ENCODE measurements at places on chromosomes 1 and 21.

- H3K36me3 ChIP-seq, result no peaks in the 10 kb centered on the region
- no peak overlapping the region for H3K27ac ChIP-seq
- H3K27me3 ChIP-seq, result no peaks in the 10 kb centered on the region
- DNase-seq, result no peak
- no peaks in the 10 kb centered on the region for H3K4me1 ChIP-seq
- no peak overlapping the region for H3K4me3 ChIP-seq
These were observed 10.0 kb upstream of the OVAAL start for GRCh38 chr1:180548686-180549317.

DNA sequence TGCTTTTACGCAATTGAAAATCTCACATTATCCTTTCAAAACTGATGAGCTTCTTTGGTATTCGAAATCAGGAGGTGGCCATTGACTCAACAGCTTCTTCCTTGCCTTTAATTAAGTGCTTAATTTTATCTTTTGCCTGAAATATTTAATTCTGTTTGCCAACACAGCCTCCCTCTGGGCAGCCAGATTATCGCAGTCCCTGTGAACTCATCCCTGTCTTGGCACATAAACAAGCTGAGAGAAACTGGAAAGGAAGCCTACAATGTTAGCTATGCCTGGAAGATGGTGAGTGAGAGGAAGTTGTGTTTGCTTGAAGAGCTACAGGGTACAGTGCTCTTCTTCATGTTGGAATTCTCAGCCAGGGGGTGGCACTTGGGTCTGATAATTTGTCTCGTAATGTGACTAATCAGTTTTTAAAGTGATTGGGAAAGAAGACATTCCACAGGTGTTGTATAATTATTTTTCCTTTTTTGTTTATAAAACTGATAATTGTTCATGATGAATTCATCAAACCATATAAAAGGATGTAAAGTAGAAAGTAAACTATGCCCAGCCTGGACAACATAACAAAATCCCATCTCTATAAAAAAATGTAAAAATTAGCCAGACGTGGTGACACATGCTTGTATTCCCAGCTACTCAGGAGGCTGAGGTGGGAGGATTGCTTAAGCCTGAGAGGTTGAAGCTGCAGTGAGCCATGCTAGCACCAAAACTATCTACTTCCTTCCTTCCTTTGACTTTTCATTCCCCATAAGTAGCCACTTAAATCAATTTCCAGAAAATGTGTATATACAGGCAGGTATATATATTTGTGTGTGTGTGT, 90.1 kb upstream of the RAVER2 start:
- H3K4me1 ChIP-seq, result no peaks in the 10 kb centered on the region
- H3K4me3 ChIP-seq, result no peak overlapping the region
- H3K36me3 ChIP-seq, result no peaks in the 10 kb centered on the region
- peaks cover 3% of the 10 kb centered on the region for H3K27me3 ChIP-seq

- H3K4me1 ChIP-seq, result no peaks in the 10 kb centered on the region
- no peak overlapping the region for H3K4me3 ChIP-seq
- no peaks in the 10 kb centered on the region for H3K36me3 ChIP-seq
- no peak overlapping the region for H3K27ac ChIP-seq
These were observed 52.4 kb downstream of the XCL1 start for GRCh38 chr1:168628807-168629206.

DNA sequence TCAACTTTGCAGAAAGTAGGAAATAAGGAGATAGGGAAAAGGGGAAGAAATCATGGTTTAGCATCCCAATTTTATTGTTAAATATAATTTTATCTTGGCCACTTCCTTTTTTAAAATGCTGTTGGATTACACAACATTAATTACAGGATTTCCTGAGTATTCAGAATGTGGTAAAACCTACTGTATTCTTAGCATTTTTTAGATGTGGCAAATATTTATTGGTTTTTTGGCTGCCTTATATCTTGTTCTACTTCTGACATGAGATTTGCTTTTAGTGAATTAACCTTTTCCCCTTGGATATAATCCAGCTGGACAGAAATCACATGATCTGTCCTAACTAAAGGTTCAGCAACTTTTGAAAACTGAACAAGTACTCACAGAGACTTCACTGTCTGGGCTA, 104.9 kb downstream of the PTGS2 start:
- H3K36me3 ChIP-seq, result no peaks in the 10 kb centered on the region
- DNase-seq, result no peak
- no peak overlapping the region for H3K4me3 ChIP-seq
- no peak overlapping the region for H3K27ac ChIP-seq
- no peaks in the 10 kb centered on the region for H3K27me3 ChIP-seq

DNA sequence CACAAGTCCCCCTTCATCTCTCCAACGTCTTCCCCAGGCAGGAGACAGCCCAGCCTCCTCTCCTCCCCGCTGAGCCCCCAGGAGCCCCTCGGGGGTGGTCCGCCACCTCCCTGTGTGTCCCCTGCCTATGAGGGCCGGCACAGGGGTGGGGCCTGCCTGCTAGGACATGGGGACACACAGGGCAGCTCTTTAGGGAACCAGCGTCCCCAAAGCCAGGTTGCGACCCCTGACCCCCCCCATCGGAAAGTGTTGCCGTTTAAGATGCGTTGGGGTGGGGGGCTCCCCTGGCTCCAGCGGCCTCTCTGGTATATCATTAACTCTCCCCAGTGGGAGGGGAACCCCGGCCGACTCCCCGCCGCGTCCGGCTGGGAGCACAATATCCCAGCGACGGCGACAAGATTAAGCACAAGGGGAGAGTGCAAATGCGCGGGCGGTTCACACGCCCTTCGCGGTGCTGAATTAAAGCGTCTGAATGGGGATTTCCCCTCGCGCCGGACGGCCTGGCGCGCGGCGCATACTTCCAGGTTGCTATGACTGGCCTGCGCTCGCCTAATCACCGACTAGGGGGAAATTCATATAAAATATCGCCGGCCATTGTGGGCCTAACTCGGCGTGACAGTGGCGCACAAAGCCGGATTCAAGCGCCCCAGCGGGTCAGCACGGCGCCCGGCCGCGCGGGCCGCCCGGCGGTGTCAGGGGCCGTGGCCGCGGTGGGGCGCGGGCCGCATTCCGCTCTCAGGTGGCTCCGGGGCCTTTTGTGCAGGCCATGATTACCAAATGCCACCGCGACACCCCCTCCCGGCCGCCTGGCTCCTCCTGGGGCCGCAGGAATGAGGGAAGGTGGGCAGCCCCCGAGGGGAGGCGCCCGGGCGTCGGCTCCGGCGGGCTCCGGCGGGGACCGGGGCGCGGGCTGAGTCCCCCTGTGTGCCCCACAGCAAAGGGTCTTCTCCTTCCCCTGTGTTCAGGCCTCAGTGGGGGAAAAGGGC, 30.9 kb downstream of the WNT3A start:
- H3K27me3 ChIP-seq, result peaks cover 2% of the 10 kb centered on the region
- peak; percentile 13 for DNase-seq
- no peak overlapping the region for H3K27ac ChIP-seq
- H3K4me1 ChIP-seq, result peaks cover 11% of the 10 kb centered on the region

GRCh38 chr1:207996636-207997035, 85.7 kb upstream of the CD34 start:
- no peak overlapping the region for H3K27ac ChIP-seq
- H3K4me3 ChIP-seq, result no peak overlapping the region
- DNase-seq, result no peak
- no peaks in the 10 kb centered on the region for H3K27me3 ChIP-seq
- no peaks in the 10 kb centered on the region for H3K36me3 ChIP-seq
- H3K4me1 ChIP-seq, result no peaks in the 10 kb centered on the region

GRCh38 chr1:213303286-213303685, 252.2 kb downstream of the RPS6KC1 start:
- H3K4me1 ChIP-seq, result no peaks in the 10 kb centered on the region
- no peaks in the 10 kb centered on the region for H3K36me3 ChIP-seq
- H3K27me3 ChIP-seq, result peaks cover 1% of the 10 kb centered on the region
- no peak overlapping the region for H3K27ac ChIP-seq
- no peak overlapping the region for H3K4me3 ChIP-seq
- DNase-seq, result no peak

- no peak overlapping the region for H3K4me3 ChIP-seq
- no peak for DNase-seq
- no peaks in the 10 kb centered on the region for H3K27me3 ChIP-seq
- H3K27ac ChIP-seq, result no peak overlapping the region
- H3K4me1 ChIP-seq, result no peaks in the 10 kb centered on the region
These were observed 88.5 kb upstream of the VCAM1 start for GRCh38 chr1:100631015-100631551.

- H3K4me3 ChIP-seq, result no peak overlapping the region
- no peaks in the 10 kb centered on the region for H3K27me3 ChIP-seq
- H3K4me1 ChIP-seq, result no peaks in the 10 kb centered on the region
- H3K36me3 ChIP-seq, result no peaks in the 10 kb centered on the region
These were observed 343.0 kb downstream of the NUF2 start for GRCh38 chr1:163664671-163665335.

- no peak for DNase-seq
- no peak overlapping the region for H3K27ac ChIP-seq
- H3K4me3 ChIP-seq, result no peak overlapping the region
- no peaks in the 10 kb centered on the region for H3K27me3 ChIP-seq
These were observed 262.8 kb upstream of the PBX1 start for GRCh38 chr1:164296172-164296571.

DNA sequence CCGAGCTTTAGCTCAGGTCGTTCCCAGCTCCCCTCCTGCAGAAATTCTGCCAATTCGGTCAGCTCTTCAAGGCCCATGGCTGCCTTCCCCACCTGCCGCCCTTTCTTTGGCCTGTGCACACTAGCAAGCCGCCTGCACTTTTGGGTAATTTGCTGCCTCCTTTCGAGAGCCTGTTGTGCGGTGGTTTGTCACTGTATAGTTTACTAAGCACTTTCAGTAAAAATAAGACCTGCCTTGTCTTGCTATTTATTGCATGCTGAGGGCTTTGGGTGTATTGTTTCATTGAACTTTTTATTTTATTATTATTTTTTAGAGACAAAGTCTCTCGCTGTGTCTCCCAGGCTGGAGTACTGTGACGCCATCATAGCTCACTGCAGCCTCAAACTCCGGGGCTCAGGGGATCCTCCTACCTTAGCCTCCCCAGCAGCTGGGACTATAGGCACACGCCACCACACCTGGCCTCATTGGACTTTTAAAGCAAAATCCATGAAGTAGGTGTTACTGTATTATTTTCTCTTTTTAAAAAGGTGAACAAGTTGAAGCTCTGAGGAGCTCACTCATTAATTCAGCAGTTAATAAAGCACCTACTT, 1.1 kb upstream of the FABP3 start:
- no peak overlapping the region for H3K4me3 ChIP-seq
- peak; percentile 20 for DNase-seq
- no peaks in the 10 kb centered on the region for H3K27me3 ChIP-seq
- H3K4me1 ChIP-seq, result peaks cover 11% of the 10 kb centered on the region
- no peaks in the 10 kb centered on the region for H3K36me3 ChIP-seq
